ENCODE measurements at places on chromosomes 11 and 22.

DNA sequence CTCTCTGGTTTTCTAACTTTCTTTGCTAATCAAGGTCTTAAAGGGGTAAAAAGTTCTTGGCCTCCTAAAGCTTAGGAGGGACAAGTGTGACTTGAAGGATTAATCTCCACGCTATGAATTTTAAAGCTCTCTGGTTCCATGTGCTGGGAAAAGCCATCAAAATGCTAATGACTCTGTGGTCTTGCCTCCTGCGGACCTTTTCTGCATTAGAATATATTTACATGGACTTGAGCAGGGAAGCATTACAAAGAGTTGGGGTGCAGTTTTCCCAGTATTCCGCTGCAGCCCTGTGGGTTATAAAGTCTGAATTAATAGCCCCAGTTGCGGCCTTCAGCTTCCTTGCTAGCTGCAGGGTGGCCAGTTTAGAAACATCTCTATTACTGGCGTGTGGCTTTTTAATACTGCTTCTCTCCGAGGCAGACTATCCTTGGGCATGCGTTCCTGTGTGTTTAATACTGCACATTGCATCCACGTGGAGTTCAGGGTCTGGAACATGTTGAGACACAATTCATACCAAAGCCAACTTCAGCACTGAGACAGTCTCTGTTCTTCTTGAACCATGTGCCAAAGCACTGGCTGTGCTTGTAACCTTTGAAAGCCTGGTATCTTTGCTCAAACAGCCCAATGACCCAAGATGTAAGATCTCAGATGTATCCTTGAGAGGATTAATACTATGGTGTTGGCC lies 27.3 kb downstream of the TSPAN18 start:
- no peak for DNase-seq

DNA sequence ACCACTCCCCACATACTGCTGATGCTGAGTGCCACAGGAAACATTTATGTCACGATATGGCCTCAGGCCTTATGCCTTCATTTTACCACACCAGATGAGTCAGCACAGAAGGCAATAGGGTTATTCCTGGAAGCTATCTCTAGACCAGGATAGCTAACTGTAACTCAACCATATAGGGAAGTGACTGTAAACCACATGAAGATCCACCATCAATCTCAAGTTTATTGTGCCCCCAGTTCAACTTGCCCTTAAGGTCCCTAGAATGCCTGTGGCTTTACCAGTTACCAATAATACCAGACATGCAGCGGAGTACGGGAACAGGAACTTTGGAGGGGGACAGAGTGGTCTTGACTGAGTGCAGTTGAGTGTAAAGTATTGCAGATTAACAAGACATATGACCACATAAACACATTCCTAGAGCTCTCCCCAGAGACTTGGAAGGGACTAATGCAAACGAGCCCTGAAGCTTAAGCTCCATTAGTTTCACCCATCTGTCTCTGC lies 180.9 kb downstream of the KIF18A start:
- DNase-seq: no peak

DNA sequence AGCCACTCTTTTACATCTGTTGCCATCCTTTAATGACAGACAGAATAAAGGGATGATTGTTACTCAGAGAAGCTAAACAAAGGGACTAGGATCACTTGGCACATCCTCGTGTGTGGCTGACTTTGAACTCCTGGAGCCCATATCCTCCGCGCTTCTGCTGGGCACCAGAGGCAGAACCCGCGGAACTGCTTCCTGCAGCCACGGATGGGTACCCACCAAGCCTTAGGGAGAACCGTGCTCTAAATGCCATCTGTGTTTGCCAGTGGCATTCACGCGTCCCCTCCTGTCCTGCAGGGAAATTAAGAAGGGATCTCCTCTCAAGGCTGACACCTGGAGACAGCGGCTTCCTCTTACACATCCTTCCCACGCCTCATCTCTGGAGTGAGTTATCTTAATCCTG lies 294.4 kb downstream of the NTM start:
- DNase-seq: no peak

DNA sequence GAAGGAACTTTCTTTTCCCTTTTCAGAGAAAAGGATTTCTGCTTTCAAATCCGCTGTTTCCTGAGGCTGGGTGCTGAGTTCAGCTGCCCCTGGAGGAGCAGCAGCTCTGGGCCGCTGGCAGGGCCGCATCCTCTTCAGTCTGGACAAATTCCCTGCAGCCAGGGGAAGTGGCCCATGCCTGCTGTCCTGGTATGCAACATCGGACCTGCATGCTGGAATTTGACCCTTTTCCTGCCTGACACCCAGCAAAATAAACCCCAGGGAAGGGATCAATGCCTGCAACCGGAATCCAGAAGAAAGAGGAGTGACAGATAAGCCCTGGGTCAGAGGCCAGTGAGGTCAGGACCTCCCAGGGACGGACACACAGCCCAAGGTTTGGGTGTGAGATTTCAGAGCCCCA lies 54.1 kb upstream of the LINC01488 start:
- DNase-seq: no peak

DNA sequence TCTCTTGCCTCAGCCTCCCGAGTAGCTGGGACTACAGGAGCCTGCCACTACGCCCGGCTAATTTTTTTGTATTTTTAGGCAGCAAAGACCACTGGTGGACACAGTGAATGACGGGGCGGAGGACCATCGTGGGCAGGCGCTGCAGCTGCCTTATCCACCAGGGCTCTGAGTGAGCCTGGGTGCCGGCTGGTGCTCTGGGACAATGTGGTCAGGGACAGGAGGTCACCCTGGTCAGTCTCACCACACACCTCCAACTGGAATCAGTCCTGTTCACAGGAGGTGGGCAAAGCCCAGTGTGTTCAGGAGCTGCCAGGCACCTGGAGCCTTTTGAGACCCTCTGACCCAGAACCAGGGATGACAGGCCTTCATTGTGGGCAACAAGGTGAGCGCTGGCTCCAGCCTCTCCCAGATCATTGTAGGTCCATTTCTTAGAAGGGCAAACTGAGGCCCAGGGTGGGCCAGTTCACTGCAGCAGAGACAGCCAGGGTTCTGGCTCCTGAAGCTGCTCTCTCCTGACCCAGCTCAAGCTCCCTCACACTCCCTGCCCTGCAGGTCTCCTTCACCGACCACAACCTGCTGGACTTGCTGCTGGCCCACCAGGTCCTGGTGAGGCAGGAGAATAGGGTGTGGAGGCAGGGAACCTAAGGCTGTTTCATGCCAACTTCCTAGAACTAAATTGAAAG lies 15.7 kb upstream of the CABP2 start:
- DNase-seq: no peak

DNA sequence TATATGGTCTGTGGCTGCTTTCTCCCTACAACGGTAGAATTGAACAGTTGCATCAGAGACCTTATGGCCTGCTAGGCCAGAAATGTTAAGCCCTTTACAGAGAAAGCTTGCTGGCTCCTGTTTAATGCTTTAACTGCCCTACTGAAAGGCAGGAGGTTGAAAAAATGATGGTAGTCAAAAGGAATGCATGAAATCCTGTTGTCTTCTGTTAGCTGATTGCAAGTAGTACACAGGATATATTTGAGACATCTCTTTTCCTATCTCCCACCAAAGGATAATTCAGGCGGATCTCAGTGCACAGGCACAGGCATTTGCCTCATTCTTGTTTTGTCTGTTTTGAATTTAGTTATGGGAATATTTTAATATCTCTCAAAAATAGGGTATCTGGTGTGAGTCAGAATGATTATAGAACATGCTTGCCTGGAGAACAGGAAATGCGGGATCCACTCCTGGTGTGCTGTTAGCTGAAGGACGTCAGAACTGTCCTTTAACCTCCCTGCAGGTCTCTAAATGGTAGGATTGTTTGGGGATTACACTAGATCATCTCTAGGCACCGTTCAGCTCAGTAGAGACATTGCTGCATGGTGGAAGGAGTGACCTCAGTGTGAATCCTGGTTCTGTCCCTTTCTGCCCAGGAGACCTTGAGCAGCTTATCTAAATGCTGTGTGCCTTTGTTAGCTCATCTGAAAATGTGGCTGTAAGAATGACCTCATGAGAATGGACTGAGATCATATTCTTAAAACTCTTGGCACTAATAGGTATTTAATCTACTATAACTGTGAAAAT lies 49.5 kb downstream of the PACS1 start:
- no peak for DNase-seq

GRCh38 chr11:47060807-47061206 lies 115.9 kb downstream of the ARFGAP2 start:
- DNase-seq: no peak

GRCh38 chr11:39149214-39149613 lies 2310.2 kb downstream of the LRRC4C start:
- DNase-seq: no peak

DNA sequence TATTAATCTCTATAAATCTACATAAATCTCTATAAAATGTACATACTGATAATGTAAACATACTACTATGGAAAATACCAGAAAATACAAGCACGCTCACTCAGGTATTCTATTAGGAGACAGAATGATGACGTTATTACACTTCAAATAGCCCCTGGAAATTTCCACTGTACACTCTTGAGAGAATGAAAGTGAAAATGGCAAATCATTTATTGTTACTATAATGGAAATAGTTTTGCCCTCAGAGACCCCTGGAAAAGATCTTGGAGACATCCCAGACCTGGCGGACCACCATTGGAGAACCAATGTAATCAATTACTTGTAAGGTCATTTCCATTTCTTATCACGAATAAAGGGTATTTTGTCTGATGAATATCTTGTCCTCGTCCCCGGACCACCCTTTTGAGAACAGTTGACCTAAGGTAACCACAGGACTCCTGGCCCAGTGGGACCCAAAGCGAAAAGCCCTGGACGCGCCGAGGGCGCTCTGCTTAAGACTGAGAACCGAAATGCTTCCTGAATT lies 509 bp upstream of the PRRG4 start:
- DNase-seq: no peak

- DNase-seq: peak; percentile 44
Measured at GRCh38 chr11:2928605-2929530, at the start of gene PHLDA2. Gene PHLDA2 (minus strand): TSS chr11:2929420. CDS start chr11:2929364, 56 bp downstream.

GRCh38 chr11:8384199-8384821 lies 120.6 kb upstream of the LMO1 start:
- no peak for DNase-seq

- DNase-seq: no peak
Measured at GRCh38 chr11:70186936-70187335, 16.2 kb upstream of the FADD start.

DNA sequence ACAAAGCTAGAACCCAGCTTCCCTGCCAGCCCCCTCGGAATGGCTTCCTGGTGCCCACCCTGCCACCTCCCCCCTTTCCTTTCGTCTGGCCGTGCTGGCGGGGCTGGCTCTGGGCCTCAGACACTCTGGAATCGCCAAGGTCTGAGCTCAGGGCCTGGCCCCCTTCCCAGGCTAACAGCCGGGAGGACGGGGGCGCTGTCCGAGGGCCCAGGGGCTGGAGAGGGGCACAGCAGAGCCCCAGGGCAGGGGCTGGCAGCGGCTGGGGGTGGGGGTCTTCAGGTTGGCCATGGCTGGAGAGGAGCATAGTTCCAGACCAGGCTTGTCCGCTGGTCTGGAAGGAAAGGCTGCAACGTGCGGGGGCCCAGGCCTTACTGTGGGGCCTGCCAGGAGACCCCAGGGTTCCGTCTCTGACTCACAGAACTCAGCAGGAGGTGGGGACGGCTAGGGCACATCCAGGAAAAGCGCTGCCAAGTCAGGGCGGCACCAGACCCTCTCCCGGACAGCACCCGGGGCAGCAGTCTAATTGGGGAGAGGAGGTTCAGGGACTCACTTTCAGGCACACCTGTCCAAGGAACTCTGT lies 861 bp upstream of the LTBP3 start:
- no peak for DNase-seq

DNA sequence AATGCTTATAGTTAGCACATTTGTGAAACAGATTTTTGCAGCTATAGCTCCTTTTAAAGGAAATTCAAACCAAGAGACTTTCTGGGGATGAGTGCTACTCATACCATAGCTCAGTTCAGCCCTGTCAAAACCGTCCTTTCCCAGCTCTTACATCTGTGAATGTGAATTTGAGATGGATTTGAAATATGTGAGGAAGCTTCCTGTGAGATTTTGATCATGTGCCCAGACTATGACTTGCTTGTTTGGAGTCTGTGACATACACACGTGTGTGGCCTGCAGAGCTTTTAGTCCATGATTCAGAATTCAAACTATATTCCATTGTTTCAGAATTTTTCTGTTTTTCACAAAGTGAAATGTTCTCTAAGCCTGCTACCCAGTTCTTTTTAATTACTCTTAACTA lies 4.4 kb upstream of the MMP1 start:
- no peak for DNase-seq

DNA sequence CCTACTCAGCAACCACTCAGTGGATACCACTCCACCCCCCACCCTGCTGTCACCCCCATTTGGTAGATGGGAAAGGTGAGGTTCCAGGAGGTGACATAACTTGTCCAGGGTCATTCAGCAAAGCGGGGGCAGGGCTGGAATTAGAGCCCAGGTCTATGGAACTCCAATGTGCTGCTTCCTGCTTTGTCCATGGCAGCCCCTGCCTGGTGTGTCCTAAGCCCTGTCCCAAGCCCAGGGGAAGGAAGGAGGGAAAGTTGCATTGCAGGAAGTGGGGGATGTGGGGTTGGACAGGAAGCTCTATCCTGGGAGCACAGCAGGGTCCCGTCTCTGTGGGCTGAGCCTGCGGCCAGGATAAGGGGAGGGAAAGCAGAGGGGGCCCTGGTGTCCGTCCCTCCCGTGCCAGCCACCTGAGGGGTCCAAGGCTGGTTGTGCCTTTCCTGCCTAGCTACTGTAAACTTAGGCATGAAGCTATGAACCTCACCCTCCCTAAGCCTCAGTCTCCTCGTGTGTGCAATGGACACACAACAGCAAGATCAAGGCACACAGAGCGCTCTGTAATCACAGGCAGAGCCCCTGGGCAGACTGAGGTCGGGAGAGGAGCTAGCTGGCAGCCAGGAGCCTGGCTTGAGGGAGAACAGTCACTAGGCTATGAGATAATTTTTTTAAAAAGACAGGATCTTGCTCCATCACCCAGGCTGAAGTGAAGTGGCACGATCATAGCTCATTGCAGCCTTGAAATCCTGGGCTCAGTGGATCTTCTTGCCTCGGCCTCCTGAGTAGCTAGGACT lies 12.9 kb downstream of the GAL3ST1 start:
- no peak for DNase-seq

GRCh38 chr22:38246692-38247091 lies 26.1 kb downstream of the TMEM184B start:
- DNase-seq: no peak

DNA sequence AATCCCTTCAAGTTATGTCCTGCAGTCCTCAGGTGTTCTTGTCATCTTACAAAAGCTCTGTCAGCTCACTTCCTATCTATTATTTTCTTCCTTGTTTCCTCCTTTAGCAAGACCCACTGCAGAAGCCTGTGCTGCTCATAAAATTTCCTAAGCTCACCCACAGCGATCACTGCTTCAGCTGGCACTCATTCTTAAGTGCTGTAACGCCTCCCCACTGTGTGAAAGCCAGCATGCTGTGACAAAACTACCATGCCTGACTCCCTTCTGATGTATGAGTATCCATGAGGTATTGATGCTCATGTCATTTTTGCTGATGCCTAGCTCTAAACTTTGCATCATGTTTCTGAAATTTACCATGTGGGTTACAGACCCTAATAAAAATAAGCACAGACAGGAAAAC lies 41.5 kb upstream of the CNTN5 start:
- no peak for DNase-seq

GRCh38 chr11:128809128-128809527 lies 58.0 kb downstream of the KCNJ1 start:
- no peak for DNase-seq

Data from stimulated activated CD8-positive, alpha-beta memory T cell treated with anti-CD3 and anti-CD28 coated beads, Interleukin-2, amount 100 ng/mL, for 48 hours (primary cell).